Epithelial cell of proximal tubule (primary cell): ENCODE measurements at places on chromosomes 3 and 15.

DNA sequence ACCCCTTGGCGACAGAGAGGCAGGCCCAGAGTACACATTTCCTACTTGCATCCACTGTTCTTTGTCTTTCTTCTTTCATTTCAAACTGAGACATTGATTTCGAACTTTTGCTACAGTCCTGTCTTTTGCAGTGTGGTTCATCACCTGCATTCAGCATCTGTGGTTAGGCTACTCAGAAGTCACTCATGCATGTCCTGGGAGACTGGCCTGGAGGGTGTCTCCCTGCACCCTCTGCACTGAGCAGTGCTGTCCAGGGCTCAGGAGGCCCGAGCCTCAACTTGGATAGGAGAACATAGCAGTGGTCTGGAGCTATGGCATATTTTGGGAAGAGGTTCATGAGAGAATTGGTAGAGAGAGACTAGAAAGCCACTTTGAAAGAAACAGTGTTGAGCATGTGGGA lies 240.2 kb upstream of the TPRG1 start:
- no peak for DNase-seq

- no peak for DNase-seq
These were observed 574.6 kb upstream of the LMCD1 start for GRCh38 chr3:7927015-7927414.

DNA sequence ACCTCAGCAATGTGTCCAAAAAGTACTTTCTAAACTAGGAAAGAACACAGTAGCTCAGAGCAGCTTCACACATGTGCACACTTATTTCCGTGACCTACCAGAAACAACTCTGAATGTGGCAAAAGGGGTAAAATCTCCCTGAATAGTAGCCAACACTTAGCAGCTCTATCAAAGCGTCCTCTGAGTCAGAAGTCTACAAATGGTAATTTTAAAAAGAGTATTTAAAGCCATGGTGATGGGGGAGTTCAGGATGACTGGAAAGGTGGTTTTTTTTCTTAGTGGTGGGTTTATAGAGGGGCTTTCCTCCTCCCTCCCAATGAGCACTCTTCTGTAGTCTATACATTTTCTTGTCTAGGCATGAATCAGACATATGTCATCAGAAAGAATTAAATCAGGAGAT lies 223.8 kb upstream of the PRICKLE2 start:
- no peak for DNase-seq

DNA sequence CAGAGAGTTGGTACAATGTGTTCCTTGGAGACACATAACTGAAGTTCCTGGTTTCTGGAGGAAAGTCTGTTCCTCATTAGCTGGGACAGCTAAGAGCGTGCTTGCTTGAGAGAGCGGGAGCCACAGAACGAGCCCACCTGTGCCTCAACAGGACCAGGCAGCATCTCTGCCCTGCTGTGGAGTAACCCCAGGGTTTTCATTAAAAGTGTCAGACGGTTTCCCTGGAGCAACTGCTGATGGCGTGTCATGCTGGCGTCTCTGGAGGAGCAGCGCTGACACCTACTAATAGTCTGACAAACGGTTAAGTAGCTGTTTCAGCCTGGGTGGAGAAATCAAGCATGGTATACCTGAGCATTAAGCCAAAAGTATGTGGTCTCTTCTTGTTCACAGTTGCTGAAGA lies 150.0 kb downstream of the MCTP2 start:
- DNase-seq, result no peak
